ENCODE measurements at places on chromosomes 3 and 15.
A peak's percentile ranks its signal among the peaks of the same experiment; 100 is the strongest.

GRCh38 chr3:185585518-185585858 is 607 bp upstream of the SENP2 start:
- DNase-seq: no peak
- peak overlapping the region; percentile 95 for H3K27ac ChIP-seq
- H3K36me3 ChIP-seq: peaks cover 2% of the 10 kb centered on the region
- peaks cover 36% of the 10 kb centered on the region for H3K4me1 ChIP-seq
- no peaks in the 10 kb centered on the region for H3K27me3 ChIP-seq
- H3K4me3 ChIP-seq: peak overlapping the region; percentile 89

DNA sequence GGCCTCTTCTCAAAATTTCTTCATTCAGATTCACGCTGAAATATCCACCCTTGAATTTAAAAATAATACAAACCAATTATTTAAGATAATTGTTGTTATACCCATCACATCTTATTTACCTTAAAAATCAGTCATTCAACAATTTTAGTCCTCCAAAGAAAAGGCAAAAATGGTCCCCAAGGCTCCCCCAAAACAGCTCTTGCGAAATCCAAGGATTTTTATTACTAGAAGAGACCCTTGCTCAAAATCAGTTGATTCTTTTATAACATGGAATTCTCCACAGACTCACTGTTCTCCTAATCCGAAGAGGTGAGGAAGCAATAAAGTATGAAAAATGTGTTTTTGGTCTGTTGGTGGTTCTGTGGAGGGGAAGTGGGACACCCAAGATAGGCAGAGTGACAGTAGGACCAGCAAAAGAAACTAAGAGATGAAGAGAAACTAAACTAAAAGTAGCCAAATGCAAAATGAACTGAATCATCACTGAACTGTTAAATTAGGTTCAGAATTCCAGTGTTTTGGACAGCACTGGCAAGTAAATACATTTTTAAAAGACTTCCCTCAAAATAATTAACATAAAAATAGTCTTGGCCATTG is 19.1 kb upstream of the PLCH1 start:
- no peaks in the 10 kb centered on the region for H3K27me3 ChIP-seq
- H3K4me3 ChIP-seq: no peak overlapping the region
- DNase-seq: no peak
- H3K27ac ChIP-seq: no peak overlapping the region
- H3K36me3 ChIP-seq: peaks cover 3% of the 10 kb centered on the region

- no peak for DNase-seq
- H3K27me3 ChIP-seq: peaks cover 43% of the 10 kb centered on the region
- H3K36me3 ChIP-seq: no peaks in the 10 kb centered on the region
- no peaks in the 10 kb centered on the region for H3K4me1 ChIP-seq
- no peak overlapping the region for H3K4me3 ChIP-seq
Observed at GRCh38 chr3:12780751-12781150, 15.7 kb upstream of the CAND2 start.

DNA sequence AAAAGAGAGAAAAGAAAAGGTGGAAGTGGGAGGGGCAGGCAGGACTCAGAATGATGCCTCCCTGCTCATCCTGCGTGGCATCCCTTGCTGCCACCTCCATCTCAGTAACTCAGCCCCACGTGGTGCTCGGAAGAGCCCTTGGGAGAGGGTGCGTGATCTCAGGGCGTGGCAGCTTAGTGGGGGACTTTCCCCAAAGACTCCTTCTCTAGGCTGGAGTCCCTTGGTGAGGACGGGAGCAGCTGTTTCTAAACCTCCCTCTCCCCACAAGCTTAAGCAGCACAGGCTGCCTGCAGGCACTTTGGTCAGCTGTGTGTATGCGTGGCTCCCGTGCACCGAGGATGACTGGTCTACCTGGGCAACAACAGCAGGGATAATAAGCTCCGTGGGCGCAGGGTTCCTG is 7.4 kb upstream of the ANPEP start:
- no peak overlapping the region for H3K4me3 ChIP-seq
- H3K27me3 ChIP-seq: peaks cover 32% of the 10 kb centered on the region
- H3K27ac ChIP-seq: no peak overlapping the region

DNA sequence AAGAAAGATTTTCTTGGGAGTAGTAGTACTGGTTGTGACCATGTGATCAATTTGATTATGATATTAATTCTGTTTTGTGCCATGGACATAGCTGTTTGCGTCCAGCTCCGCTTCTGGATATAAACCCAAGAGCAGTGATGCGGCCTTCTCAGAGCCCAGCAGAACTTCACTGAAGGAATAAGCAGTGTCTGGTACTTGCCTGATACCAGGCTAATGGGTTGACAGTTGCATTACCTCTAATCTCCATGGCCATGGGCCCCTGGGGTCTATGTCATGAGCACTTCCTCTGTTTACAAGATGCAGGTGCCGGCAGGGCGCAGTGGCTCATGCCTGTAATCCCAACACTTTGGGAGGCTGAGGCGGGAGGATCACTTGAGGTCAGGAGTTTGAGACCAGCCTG is 36.3 kb upstream of the RAB6B start:
- H3K27me3 ChIP-seq: peaks cover 8% of the 10 kb centered on the region
- H3K4me3 ChIP-seq: no peak overlapping the region
- no peaks in the 10 kb centered on the region for H3K36me3 ChIP-seq
- no peak overlapping the region for H3K27ac ChIP-seq

DNA sequence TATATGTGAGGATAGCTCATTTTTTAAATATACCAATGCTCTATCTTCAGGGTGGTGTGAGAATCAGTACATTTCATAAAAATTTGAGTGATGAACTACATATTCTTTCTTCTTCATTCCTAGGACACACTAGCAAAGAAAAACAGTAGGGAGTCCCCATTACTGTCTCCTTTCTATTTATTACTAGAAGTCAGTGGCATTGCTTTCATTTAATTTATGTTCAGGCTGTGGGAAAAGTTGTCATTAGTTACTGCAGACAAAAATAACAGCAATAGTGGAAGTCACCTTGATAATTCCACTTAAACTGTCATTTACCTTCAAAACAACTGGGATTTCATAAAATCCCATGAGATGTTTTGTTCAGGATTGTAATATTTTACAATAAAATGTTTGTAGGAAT is 446.4 kb downstream of the GBE1 start:
- no peaks in the 10 kb centered on the region for H3K27me3 ChIP-seq
- no peaks in the 10 kb centered on the region for H3K36me3 ChIP-seq

DNA sequence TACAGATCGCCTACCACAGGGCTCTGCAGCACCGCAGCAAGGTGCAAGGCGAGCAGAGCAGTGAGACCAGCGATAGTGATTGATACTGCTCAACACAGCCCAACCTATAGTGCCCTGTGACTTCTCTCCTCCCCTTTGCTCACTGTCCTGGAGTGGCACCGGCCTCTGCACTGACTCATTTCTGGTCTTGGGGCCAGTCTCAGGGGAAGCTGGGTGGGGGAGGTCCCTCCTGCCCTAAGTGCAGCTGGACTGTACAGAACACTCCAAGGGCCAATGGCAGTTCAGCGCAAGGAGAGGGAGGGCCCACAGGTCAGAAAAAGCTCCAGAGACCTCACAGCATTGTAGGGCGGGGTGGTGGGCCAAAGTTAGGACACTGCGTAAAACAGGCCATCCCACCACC is 2.5 kb upstream of the OGG1 start:
- DNase-seq: no peak
- peaks cover 57% of the 10 kb centered on the region for H3K36me3 ChIP-seq
- no peak overlapping the region for H3K27ac ChIP-seq
- peaks cover 54% of the 10 kb centered on the region for H3K4me1 ChIP-seq
- no peak overlapping the region for H3K4me3 ChIP-seq

- H3K4me3 ChIP-seq: no peak overlapping the region
- H3K36me3 ChIP-seq: no peaks in the 10 kb centered on the region
- DNase-seq: no peak
- H3K4me1 ChIP-seq: no peaks in the 10 kb centered on the region
- H3K27ac ChIP-seq: no peak overlapping the region
Observed at GRCh38 chr3:97417-98258, 98.9 kb upstream of the CHL1 start.

GRCh38 chr3:140432229-140432669 is 245.6 kb upstream of the TRIM42 start:
- DNase-seq: no peak
- no peaks in the 10 kb centered on the region for H3K36me3 ChIP-seq
- no peaks in the 10 kb centered on the region for H3K27me3 ChIP-seq
- H3K4me3 ChIP-seq: no peak overlapping the region

DNA sequence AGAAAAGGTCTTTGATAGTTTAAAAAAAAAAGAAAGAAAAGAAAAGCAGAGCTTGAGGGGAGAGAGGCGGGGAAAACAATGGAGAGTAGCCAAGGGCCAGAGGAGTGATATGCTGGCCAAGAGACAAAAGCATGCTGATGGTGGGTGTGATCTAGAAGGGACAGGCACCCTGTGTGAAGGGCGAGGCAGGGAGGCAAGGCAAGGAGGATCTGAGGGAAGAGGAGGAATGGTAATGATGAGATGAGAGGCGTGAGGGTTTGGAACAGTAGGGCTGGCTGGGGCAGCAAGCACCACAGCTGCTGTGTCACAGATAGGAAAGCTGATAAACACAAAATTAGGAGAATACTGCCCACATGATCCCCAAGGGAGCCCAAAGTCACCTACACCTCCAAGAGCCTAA is 65.5 kb downstream of the LARS2 start:
- H3K36me3 ChIP-seq: peaks cover 45% of the 10 kb centered on the region
- no peak overlapping the region for H3K4me3 ChIP-seq
- H3K4me1 ChIP-seq: no peaks in the 10 kb centered on the region
- no peak for DNase-seq

- no peak overlapping the region for H3K4me3 ChIP-seq
- no peak overlapping the region for H3K27ac ChIP-seq
- no peaks in the 10 kb centered on the region for H3K36me3 ChIP-seq
- no peaks in the 10 kb centered on the region for H3K4me1 ChIP-seq
Observed at GRCh38 chr3:8548502-8549275, 47.1 kb downstream of the LMCD1 start.

Measured in activated CD8-positive, alpha-beta memory T cell treated with anti-CD3 and anti-CD28 coated beads, Interleukin-2, amount 10 ng/mL, durations not matched to agents 7 days and 5 days (primary cell).